ENCODE measurements at places on chromosomes 11 and 22.

DNA sequence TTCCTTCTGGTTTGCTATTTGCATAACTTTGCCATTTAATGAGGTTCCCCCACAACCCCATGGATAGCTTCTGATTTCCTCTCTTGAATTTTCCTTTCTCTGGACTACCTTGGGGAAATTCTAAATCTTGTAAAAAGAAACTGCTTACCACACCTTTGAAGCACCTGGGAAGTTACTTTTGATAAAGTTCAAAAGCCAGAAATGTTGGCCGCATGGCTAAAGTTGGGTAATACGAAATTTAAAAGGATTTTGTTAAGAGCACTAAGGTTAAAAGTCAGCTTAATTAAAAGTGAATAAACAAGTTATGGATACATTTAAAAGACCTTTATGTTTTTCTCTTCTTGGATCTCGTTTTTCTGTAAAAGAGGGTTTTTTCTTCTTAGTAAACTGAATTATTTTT, 5.5 kb downstream of the CASP4 start:
- no peak for DNase-seq

GRCh38 chr11:20337526-20338154, 25.9 kb upstream of the HTATIP2 start:
- DNase-seq, result no peak

GRCh38 chr11:68330700-68331337, 18.4 kb downstream of the LRP5 start:
- DNase-seq, result no peak

DNA sequence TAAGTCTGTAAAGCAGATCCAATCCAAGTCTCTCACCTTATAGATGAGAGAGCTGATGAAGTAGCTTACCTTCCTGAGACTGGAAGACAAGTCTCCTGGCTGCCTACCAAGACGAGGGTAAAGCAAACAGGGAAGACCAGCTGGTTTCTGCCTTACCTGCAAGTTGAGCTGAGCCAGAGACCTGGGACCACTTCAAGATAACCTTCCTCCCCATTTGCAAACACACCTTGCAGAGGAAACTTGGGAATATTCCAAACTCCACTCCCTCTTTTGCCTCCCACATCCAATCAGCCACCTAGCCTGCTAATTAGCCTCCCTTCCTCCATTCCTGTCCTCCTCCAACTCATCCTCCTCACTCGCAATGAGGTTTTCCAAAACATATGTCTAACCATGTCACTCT, 23.4 kb upstream of the ROBO3 start:
- no peak for DNase-seq

GRCh38 chr11:86002431-86002830, 66.5 kb downstream of the PICALM start:
- DNase-seq, result no peak

- DNase-seq, result no peak
Observed at GRCh38 chr22:29167032-29167911, 38.4 kb upstream of the EMID1 start.

- no peak for DNase-seq
Observed at GRCh38 chr11:48384670-48385069, 18.4 kb upstream of the OR4C5 start.

GRCh38 chr11:74400606-74401005, 2.4 kb upstream of the PGM2L1 start:
- DNase-seq, result no peak

- DNase-seq, result no peak
Observed at GRCh38 chr11:18563090-18563730, 25.3 kb downstream of the UEVLD start.

DNA sequence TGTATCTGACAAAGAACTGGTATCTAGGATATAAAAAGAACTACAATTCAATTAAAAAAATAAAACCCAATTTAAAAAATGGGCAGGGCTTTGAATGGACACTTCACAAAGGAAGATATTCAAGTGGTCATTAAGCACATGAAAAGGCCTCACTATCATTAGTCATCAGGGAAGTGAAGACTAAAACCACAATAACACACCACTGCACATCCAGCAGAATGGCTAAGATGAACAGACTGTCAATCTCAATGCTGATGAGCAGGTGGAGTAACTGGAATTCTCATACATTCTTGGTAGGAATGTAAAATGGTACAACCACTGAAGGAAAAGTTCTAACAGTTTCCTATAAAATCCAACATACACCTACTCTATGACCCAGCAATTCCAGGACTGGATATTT, 8.9 kb downstream of the HPS4 start:
- DNase-seq, result no peak

GRCh38 chr22:47089796-47090460, 327.5 kb downstream of the TBC1D22A start:
- no peak for DNase-seq

DNA sequence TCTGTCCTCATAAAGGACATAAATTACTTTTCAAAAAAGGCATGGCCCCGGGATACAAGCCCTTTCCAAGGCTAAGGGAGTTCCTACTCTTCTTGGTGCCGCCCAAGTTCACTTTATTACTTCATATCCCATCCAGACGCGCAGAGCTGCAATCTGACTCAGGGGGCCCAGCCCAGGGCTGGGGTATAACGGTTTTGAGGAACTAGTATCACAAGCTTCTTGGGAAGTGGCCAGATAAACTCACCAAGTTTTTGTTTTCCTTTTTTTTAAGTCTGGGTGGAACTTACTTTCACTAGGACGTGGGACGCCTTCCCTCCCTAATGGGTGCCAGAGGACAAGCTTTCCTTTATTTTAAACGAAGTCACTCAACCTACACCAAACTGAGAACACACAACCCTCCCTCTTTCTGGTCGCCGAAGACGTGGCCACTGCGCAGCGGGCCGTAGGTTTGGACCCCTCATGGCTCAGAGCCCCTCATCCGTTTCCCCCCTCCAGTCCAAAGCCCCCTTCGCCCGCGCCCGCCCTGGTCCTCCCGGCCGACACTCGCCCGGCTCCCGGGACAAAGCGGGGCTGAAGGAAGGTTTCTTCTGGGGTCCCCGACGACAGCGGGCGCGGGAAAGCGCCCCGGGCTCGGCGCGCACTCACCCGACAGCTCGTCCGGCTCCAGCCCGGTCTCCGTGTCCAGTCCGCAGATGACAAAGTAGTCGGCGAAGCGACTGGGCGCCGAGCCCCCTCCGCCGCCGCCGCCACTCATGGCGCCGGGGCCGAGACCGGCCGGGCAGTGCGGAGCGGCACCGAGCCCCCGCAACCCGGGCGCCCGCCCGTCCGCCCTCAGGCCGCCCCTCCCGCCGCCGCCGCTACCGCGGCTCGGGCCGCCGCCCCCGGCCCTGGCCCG, 587 bp downstream of the DENND5A start:
- DNase-seq, result no peak

DNA sequence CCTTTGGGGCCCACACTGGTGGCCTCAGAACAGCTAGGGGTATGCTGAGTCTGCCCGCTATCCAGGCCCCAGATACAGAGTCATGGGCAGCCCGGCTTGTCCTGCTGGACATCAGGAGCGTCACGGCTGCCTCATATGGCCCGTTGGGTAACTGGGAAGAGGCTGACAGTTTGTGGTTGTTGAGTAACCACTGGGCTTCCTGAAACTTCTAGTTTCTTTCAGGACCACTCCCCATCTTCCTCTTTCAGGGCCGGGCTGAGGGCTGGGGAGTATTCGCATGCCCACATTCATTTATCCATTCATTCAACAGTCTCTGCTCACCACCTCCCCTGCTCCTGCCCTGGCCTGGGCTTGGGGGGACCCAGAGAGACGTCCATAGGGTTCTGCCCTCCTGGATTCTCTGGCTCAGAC, 13.4 kb upstream of the P2RY2 start:
- no peak for DNase-seq

Measured in activated T-cell treated with anti-CD3 and anti-CD28 coated beads for 4 hours (primary cell).